ENCODE measurements at places on chromosomes 6 and 20.

DNA sequence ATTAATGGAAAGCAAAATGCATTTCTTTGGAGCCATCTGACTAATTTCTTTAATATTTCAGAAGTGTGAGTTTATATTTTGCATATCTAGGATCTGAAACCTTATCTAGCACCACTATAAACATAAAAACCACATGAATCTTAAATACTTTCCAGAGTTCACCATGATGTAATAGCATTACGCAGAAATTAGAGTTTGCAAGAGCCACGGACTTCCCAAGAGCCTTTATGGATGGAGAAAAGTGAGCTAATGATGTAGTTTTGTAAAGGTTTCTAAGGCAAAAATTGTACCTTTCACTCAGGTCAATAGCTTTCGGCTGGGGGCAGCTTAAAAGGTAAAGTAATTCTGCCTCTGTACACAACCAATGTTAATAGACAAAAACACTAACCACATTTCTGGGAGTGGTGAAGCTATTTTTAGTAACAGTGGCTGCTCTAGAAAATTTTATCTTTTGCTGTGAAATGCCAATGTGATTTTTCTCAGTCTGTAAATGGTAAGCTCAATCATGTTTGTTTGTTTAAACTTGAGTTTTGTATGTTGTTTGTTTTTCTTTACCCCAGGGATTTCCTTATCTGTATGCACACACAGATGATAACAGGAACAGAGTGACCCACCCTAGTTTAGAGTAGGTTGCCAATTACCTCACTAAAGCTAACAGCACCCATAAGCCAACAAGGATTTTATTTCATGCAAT is 80.5 kb downstream of the FILIP1 start:
- DNase-seq = no peak

DNA sequence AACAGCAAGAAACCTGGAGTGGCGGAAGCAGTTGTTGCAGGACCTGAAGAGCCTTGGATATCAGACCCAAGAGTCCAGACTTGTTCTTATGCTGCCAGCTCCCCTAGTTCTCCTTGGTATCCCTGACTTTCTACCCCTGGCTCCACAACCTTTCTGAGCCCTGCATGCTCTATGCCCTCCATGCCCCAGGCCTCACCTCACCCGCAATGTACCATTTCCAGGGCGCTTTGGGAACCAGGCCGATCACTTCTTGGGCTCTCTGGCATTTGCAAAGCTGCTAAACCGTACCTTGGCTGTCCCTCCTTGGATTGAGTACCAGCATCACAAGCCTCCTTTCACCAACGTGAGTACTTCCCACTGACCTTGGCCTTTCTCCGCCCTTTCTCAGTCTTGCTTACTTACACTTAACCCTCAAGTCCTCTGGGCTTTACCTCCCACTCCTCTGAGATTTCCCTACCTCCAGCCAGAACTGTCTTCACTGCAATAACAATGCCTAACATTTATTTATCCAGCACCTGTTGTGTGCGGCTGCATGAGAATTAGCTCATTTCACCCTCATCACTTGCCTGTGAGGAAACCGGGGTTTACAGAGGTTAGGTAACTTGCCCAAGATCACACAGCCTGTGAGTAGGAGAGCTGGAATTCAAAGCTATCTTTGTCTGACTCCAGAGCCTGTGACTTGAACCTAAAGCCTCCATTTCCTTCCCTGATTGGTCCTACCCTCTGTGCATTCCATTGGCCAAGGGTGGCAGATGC is 2.3 kb downstream of the POFUT1 start:
- no peak for DNase-seq

DNA sequence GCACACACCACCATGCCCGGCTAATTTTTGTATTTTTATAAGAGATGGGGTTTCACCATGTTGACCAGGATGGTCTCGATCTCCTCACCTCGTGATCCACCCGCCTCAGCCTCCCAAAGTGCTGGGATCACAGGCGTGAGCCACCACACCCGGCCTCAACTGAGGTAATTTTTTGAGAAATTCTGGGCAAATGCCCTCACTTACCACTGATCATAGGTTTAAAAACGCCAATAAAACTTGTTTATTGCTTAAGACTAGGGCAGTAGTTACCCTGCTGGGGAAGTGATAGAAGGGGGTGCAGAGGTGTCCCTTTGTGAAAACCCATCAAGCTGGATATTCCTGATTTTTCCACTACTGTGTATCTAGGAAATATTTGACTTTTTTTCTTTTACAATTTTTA is 196.3 kb downstream of the BCAS1 start:
- DNase-seq = no peak

DNA sequence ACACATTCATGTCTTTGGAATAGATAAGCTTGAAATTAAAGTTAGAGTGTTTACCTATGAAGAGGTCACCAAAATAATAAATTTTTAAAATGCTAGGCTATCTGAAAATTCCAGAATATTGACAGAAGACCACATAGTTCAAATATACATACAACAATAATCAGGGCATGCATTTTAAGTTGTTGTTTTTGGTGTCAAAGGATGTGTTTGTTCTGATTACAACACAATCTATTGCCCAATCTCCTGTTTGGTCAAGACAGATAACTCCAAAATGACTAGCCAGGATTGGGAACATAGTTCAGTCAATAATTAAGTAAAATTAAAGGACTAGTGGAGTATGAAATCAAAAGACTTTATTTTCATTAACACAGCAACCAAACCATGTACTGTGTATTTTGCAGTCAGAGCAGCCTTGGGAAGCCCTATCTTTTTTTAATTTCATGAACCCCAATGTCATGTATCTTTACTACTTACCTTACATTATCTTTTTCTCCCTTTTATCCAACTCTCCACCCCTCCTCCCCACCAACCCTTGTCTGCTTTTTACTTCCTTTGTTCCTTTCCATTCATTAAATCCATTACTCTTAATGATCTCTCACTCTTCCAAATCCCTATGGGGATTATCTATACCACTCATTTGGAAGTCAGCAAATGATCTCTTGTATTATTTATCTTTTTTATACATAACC is 111.2 kb downstream of the CDK19 start:
- no peak for DNase-seq

- no peak for DNase-seq
Measured at GRCh38 chr6:15949982-15950381, 178.9 kb upstream of the MYLIP start.

- no peak for DNase-seq
Measured at GRCh38 chr20:13305284-13305683, 84.2 kb downstream of the ISM1 start.

DNA sequence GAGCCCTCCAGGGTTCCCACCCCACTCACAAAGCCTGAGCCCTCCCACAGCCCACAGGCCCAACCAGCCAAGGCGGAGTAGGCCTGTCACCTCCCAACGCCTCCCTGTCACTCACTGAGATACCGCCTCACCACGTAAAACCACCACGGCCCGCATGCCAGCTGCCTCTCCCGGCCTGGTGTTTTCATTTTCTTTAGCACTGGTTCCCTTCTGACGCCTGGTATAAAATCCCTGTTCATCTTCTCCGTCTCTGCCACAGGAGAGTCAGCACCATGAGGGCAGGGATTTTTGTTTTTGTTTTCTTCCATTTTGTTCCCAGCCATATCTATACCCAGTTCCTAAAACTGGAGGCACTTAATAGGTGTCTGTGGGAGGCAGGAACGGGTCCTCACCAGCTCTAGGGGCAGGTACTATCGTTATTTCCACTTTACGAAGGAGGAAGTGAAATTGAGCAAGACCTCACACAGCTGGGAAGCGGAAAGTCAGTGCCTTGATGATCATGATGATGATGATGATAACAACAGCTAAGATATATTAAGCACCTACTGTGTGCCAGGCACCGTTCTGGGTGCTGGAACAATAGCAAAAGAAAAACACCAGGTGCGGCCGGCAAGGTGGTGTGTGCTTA is 58.6 kb downstream of the SNAI1 start:
- no peak for DNase-seq

DNA sequence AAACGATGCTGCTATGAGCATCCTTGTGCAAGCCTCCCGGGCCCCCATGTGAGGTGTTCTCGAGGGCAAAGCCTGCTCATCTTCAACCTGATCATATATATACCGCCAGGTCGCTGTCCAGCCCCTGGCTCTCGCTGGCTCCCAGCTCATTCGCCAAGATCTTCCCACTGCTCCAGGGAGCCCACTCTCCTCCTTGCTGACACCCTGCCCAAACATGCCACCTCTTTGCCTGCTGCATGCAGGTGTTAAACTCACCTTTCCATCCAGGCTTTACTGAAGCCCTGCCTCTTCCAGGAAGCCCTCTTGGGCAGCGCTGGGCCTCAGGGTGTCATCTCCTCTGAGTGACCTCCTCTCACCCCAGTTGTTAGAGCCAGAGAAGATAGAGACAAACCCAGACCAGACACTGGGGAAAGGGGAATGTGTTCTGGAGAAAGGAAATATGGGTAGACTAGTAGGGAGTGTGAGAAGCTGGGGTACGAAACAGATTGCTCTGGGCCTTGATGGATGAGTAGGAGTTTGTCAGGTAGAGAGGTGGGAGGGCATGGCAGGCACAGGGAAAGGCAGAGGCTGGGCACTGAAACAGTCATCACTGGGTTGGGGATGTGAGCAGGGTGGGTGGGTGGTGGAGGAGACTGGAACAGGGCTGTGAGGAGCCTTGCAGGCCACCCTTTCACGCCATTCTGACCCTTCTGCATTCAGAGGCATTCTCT is 1.2 kb upstream of the DLGAP4 start:
- no peak for DNase-seq

- DNase-seq = no peak
Measured at GRCh38 chr20:7264137-7264536, 496.7 kb downstream of the BMP2 start.

DNA sequence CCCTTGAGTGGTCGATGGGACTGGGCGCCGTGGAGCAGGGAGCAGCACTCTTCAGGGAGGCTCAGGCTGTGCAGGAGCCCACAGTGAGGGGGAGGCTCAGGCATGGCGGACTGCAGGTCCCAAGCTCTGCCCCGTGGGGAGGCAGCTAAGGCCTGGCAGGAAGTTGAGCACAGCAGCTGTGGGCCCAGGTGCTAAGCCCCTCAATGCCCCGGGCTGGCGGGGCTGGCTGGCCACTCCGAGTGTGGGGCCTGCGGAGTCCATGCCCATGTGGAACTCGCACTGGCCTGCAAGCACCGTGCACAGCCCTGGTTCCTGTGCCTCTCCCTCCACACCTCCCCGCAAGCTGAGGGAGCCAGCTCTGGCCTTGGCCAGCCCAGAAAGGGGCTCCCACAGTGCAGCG is 948.4 kb upstream of the EYS start:
- no peak for DNase-seq

DNA sequence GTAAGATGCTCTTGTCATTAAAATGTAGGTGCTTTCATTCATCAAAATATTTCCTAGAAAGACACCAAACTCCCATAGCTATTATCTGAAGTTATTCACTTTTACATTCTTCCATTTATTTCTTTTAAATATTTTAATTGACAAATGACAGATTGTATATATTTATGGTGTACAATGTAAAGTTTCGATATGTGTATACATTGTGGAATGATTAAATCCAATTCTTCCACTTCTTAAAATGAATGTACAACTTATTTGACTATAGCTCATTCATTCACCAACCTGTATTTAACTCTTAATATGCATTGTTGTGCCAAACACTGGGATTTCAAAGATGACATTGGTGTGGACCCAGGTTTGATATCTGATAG is 41.0 kb downstream of the CCN2 start:
- no peak for DNase-seq

DNA sequence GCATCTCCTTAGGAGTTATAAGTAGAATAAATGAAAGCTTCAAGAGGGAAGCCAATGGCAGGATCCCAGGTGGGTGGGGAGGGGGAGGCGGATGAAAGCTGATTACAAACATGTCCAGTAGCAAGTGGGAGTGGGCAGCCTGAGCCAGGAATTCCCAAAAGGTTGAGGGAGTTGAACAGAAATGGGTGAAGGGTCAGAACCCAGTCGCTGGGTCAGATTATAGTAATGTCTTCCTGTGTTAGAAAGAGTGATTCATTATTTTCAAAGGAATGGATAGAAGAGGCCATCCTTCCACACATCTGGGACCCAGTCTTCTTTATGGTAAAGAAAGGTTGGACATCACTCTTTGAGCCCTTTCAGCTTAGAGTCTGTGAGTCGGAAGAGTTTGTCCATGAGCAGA is 41.0 kb upstream of the FAM50B start:
- no peak for DNase-seq

GRCh38 chr6:115362234-115362633 is 698.5 kb downstream of the FRK start:
- no peak for DNase-seq

- DNase-seq = no peak
Measured at GRCh38 chr20:16864069-16864468, 115.9 kb downstream of the OTOR start.

GRCh38 chr20:32278199-32278643 is 770 bp downstream of the KIF3B start:
- no peak for DNase-seq

GRCh38 chr6:5121479-5121878 is 36.3 kb downstream of the PPP1R3G start:
- no peak for DNase-seq

DNA sequence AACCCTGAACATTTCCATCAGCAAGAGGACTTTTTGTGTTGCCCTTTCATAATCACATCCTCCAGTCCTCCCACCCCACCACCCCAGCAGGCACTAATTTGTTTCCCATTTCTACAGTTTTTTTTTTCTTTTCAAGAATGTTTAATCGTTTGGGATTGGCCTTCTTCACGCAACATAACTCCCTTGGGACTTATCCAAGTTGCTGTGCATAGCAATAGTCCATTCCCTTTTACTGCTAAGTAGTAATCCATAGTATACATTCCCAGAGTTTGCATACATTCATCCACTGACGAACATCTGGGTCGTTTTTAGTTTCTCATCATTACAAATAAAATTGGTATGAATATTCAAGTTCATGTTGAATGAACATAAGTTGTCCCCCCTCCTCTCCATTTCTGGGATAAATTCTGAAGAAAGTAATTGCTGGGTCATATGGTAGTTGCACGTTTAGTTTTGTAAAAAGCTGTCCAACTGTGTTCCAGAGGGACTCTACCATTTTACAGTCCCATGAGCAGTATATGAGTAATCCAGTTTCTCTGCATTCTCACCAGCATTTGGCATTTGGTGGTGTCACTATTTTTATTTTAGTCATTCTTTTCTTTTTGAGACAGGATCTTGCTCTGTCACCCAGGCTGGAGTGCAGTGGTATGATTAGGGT is 90.8 kb downstream of the DOK5 start:
- no peak for DNase-seq

GRCh38 chr6:166928644-166929541 is 27.5 kb downstream of the RNASET2 start:
- no peak for DNase-seq

DNA sequence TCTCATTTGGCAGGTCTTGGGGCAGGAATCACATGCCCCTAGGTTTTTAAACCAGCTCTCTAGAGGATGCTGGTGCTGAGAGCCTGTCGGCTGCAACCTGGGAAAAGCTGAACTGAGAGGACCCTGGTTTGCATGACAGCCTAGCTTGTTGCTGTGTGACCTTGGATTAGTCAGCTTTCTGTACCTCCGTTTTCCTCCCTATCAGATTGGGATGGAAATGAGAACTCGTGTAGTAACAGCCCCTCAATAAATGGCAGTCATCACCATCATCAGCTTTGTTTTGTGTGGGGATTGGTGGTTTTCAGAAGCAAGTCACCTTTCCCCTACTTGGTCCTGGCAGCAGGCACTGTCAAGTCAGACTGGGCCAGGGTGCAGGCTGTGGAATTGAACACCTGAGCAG is 75.2 kb upstream of the MYL9 start:
- no peak for DNase-seq

Measured in activated CD4-positive, alpha-beta T cell treated with anti-CD3 and anti-CD28 coated beads for 24 hours (primary cell).